Activated CD4-positive, alpha-beta T cell treated with anti-CD3 and anti-CD28 coated beads for 1 hour (primary cell): ENCODE measurements at places on chromosomes 6 and 20.

DNA sequence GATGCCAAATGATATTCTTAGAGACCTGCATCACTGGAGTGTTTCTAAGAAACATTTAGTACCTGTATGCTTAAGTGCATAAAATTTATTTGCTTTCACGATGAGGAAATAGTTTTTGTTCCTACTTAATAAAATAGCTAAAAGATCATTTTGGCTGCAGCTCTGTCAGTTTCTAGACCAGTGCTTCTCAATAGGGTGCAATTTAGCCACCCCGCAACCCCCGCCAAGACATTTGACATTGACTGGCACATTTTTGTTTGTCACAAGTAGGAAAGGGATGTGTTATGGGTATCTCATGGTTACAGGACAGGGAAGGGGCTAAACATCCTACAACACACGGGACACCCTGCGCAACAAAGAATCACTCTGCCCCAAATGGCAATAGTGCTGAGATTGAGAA is 335.7 kb upstream of the HSF2 start:
- no peak for DNase-seq

DNA sequence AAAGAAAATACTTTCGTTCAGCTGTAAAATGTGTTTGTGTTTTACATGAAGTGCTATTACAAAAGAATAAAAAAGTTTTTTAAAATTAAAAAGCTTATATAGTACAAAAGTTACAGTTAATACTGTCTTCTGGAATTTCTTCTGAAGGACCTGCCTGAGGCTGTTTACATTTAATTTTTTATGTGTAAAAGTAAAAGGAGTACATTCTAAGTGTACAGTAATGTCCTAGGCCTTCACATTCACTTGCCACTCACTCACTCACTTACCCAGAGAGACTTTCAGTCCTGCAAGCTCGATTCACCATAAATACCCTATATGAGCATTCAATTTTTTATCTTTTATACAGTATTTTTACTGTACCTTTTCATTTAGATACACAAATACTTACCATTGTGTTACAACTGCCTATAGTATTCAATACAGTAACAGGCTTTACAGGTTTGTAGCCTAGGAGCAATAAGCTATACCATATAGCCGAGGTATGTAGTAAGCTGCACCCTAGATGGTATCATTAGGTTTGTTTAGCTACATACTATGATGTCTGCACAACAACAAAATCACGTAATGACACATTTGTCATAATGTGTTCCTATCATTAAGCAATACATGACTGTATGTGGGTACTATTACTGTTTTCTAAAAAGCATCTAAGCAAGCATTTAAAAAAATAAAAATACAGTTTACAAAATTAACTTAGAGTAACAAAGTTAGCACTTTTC is 33.0 kb downstream of the RNF146 start:
- DNase-seq: no peak

DNA sequence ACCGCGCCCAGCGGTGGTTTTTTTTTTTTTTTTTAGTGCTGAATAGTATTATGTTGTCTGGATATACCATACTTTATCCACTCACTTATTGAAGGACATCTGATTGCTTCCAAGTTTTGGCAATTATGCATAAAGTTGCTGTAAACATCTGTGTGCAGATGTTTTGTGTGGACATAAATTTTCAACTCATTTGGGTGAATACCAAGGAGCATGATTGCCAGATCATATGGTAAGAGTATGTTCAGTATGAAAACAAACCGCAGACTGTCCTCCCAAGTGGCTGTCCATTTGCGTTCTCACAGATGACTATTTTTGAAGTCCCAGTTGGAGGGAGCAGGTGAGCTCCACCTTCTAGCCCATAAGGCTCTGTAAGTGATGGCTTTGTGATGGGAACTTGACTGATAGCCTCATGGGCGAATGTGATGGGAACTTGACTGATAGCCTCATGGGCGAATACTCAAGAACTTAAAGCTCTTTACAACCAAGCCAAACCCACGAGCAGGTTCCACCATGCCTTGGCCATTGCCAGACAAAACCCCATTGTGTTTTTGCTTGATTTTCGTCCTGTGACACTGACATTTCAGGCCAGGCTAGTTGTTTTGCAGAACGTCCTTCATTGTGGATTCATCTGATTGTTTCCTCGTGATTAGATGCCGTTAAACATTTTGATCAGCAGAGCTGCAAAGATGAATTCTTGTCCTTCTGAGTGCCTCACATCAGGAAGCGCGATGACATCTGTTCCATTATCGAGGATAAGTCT is 51.0 kb downstream of the ZBTB2 start:
- DNase-seq: no peak

- DNase-seq: no peak
Observed at GRCh38 chr6:127980996-127981395, 80.1 kb upstream of the THEMIS start.

- DNase-seq: no peak
Observed at GRCh38 chr6:39865011-39865888, 69.0 kb downstream of the MOCS1 start.

DNA sequence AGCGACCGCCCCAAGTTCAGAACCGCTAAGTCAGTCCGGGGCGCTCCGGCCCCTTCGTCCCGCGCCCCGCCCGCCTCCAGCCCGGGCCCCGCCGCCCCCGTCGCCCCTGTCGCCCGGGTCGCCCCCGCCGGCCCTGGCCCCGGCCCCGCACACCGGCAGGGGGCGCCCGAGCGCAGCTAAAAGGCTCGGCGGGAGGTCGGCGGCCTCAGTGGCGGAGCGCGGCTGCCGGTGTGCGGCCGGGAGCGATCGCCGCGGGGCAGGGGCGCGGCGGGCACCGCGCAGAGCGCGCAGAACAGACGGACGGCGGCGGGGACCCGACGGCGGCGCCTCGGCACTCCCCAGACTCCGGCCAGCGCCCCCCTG is at the start of gene FNDC1:
Gene FNDC1 (plus strand): TSS at position 208 of the 363 bp plus-strand sequence. CDS start 197 bp downstream, outside the sequence.
- no peak for DNase-seq

DNA sequence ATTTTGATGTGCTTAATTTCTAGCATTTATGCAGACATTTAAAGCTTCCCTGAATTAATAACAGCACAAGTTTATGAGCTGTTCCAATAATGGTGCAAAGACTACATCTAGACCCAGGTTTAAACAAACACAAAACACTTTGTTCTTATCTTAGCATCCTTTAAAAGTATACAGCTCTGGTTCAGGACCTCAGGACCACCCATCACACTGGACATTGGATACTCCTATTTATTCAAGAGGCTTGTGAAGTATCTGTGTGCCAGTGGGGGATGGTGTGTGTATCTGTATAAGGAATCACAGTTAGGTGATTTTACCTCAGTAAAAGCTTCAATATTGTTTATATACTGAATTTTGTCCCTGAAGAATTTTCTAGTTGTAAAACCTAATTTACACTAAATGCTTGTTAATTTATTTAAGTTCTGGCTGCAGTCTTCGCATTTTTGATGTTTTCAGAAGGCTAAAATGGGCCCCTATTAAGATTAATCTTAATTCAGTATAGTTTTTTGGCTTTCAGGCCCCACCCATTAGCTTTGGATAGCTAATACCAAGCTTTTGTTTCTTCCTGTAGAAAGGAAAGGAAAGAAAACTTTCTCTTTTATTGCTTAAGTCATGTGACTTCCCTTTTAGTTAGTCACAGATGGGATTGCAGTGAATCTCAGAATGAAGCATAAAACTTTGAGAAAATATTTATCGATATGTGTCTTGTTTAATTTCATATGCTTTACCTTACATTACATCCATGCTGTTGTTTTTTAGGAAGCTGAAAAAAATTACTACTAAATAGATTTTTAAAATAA is 13.1 kb downstream of the LIN28B start:
- DNase-seq: no peak

GRCh38 chr6:127176146-127176545 is 57.7 kb downstream of the RSPO3 start:
- DNase-seq: no peak
